Ascending aorta (tissue), 2 donors: ENCODE measurements at places on chromosomes 3 and 15.

- H3K36me3 ChIP-seq = no peaks in the 10 kb centered on the region
- H3K27ac ChIP-seq = no peak overlapping the region
- H3K4me1 ChIP-seq = no peaks in the 10 kb centered on the region
- no peak overlapping the region for H3K4me3 ChIP-seq
- DNase-seq = no peak
- no peaks in the 10 kb centered on the region for H3K27me3 ChIP-seq
Measured at GRCh38 chr3:178492491-178492890, 43.7 kb upstream of the KCNMB2 start.

DNA sequence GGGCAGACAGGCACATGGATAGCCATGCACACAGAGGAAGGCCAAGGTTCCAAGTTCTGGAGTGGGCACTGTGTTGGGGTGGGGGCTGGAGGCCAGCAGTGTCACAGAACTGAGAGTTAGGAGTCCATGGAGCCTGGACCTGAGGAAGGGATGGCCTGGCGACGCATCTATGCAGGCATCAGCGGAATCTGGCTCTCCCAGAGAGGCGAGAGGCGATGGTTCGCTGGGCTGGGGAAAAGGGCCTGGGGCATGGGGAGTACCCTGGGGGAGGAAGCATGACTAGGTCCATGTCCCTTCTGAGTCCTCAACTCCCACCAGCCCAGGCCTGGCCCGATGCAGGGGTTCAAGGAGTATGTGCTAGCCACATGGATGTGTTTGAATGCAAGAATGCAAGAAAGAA is 192.8 kb upstream of the LINGO1 start:
- no peaks in the 10 kb centered on the region for H3K36me3 ChIP-seq
- no peak overlapping the region for H3K4me3 ChIP-seq
- H3K27me3 ChIP-seq = no peaks in the 10 kb centered on the region
- no peak overlapping the region for H3K27ac ChIP-seq
- DNase-seq = no peak

GRCh38 chr3:36911990-36912804 is 32.7 kb downstream of the TRANK1 start:
- DNase-seq = no peak
- H3K4me3 ChIP-seq = no peak overlapping the region
- no peaks in the 10 kb centered on the region for H3K36me3 ChIP-seq
- H3K27me3 ChIP-seq = no peaks in the 10 kb centered on the region

DNA sequence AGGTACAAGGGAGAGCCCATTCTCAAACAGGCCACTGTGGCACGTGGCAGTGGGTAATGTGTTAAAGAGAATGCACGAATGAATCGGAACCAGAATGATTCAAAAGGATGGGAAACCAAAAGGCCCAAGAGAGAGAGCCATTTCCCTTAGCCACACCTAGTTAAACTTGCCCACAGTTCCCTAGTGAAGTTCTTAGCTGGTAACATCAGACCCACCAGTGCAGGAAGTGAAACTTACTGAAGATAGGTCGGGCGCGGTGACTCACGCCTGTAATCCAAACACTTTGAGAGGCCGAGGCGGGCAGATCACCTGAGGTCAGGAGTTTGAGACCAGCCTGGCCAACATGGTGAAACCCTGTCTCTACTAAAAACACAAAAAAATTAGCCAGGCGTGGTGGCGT is 97.1 kb downstream of the MEX3B start:
- H3K4me1 ChIP-seq = peaks cover 4% of the 10 kb centered on the region
- H3K36me3 ChIP-seq = no peaks in the 10 kb centered on the region
- no peaks in the 10 kb centered on the region for H3K27me3 ChIP-seq
- no peak overlapping the region for H3K4me3 ChIP-seq

DNA sequence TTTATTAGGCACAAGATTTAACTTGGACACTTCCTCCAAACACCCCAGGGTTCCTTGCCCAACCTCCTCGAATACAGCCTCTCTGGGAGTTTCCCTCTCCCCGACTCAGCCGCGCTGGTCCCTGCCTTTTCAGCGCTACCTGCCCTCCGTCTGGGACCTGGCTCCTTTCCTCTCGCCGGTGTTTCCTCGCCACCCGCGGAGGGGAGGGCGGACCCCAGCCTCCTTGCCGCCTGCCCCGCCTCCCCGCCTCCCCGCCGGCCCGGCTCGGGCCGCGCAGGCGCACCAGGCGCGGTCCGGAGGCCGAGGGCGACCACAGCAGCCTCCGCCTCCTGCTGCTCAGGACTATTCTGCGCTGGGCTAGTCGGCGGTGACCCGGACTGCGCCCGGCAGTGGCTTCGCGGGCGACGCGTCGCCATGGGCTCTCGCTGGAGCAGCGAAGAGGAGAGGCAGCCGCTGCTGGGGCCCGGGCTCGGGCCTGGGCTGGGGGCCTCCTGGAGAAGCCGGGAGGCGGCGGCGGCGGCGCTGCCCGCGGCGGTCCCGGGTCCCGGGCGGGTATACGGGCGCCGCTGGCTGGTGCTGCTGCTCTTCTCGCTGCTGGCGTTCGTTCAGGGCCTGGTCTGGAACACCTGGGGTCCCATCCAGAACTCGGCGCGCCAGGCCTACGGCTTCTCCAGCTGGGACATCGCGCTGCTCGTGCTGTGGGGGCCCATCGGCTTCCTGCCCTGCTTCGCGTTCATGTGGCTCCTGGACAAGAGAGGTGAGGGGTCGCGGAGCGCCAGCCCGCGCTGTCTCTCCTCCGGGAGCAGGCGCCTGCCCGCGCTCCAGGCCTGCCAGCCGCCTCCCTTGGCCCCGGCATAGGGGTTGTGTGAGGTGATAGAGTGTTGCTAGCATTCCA is at the start of gene SLC49A4:
Gene SLC49A4 (plus strand): TSS at position 291 of the 895 bp plus-strand sequence. CDS start 124 bp downstream, at position 415.
- DNase-seq = peak; percentile 39
- peak within 1 kb of the TSS; percentile 96 for H3K27ac ChIP-seq
- H3K27me3 ChIP-seq = no peaks in the 10 kb centered on the region
- peak within 1 kb of the TSS; percentile 98 for H3K4me3 ChIP-seq

DNA sequence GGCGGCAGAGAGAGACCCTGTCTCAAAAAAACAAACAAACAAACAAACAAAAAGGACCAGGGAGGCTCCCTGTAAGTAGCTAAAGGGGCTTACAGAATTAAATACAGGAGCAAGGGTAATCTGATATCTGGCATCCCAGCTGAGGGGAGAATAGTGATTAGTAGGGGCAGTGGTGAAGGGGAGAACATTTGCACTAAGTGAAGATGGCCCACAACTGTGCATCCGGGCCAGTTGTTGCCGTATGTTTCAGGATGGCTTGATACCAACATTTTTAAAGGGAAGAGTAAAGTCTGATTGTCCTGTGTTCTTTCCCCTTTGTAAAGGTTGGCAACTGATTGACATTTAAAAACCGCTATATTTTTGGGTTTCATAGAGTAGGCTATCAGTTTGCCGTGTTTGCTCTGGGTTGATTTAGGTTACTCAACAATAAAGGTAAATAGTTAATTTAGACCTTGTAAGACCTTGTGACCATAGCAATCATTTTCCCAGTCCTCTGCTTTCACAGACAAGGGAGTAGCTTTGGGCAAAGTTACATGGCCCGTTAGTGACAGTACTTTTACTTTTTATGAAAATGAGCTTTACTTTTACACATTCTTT is 167.8 kb downstream of the PTPRG start:
- H3K36me3 ChIP-seq = no peaks in the 10 kb centered on the region
- H3K27ac ChIP-seq = no peak overlapping the region
- H3K4me1 ChIP-seq = peaks cover 3% of the 10 kb centered on the region
- no peak for DNase-seq
- no peaks in the 10 kb centered on the region for H3K27me3 ChIP-seq

DNA sequence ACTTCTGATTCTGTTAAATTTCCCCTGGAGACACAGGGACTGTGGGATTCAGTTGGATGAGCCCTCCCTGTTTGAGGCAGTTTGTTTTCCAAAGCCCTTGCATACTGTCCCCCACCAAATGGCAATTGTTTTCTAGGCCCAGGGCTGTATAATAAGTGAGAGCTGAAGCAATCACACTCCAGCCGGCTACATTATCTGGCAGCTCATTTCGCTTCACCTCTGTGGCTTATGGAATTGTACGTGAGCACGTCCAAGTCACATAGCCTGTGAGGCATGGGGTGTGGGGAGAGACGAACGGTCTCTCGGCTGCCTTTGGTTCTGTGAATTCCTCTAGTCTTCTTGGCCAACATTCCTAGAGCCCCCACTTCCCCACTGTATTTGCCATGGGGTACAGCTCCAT is 10.7 kb downstream of the RBP2 start:
- no peak for DNase-seq
- no peaks in the 10 kb centered on the region for H3K27me3 ChIP-seq
- no peaks in the 10 kb centered on the region for H3K4me1 ChIP-seq
- no peaks in the 10 kb centered on the region for H3K36me3 ChIP-seq
- no peak overlapping the region for H3K27ac ChIP-seq

- no peak for DNase-seq
- no peak overlapping the region for H3K4me3 ChIP-seq
- H3K4me1 ChIP-seq = no peaks in the 10 kb centered on the region
- no peaks in the 10 kb centered on the region for H3K36me3 ChIP-seq
- no peaks in the 10 kb centered on the region for H3K27me3 ChIP-seq
- no peak overlapping the region for H3K27ac ChIP-seq
Measured at GRCh38 chr3:150444371-150444770, 36.3 kb downstream of the TSC22D2 start.

- H3K27ac ChIP-seq = no peak overlapping the region
- no peak overlapping the region for H3K4me3 ChIP-seq
- no peak for DNase-seq
- H3K4me1 ChIP-seq = no peaks in the 10 kb centered on the region
- no peaks in the 10 kb centered on the region for H3K36me3 ChIP-seq
Measured at GRCh38 chr3:105170423-105170822, 196.3 kb upstream of the ALCAM start.

GRCh38 chr3:151085889-151086483 is 522 bp downstream of the MED12L start:
- no peaks in the 10 kb centered on the region for H3K36me3 ChIP-seq
- no peaks in the 10 kb centered on the region for H3K4me1 ChIP-seq
- H3K4me3 ChIP-seq = peak overlapping the region; percentile 67

GRCh38 chr15:59396211-59396610 is 23.5 kb upstream of the MYO1E start:
- no peak for DNase-seq
- no peaks in the 10 kb centered on the region for H3K36me3 ChIP-seq
- H3K4me3 ChIP-seq = no peak overlapping the region
- no peaks in the 10 kb centered on the region for H3K4me1 ChIP-seq
- no peak overlapping the region for H3K27ac ChIP-seq

DNA sequence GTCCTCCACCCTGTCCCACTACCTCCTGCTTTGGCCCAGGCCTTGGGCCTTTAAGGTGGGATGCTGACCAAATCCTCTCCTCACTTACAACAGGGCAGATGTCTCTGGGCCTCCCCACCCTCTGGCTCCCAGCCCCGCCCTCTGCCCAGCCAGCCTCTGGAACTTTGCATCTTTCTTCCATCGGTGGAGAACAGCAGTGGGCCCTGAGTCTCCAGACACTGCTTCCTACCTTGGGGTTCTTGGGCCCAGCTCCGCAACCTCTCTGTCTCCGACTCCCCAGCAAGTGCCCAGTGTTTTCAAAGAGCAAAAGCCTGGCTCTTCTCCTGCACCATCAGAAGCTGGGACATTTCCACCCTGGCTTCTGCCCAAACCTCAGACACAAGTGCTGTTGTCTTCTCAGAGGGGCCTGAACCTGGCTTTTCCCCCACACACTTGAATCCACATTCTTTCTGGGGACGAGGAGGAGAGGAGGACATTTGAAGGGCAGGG is 33.1 kb downstream of the MRAS start:
- H3K36me3 ChIP-seq = peaks cover 7% of the 10 kb centered on the region
- H3K27ac ChIP-seq = peak overlapping the region; percentile 39
- DNase-seq = no peak
- no peaks in the 10 kb centered on the region for H3K27me3 ChIP-seq

DNA sequence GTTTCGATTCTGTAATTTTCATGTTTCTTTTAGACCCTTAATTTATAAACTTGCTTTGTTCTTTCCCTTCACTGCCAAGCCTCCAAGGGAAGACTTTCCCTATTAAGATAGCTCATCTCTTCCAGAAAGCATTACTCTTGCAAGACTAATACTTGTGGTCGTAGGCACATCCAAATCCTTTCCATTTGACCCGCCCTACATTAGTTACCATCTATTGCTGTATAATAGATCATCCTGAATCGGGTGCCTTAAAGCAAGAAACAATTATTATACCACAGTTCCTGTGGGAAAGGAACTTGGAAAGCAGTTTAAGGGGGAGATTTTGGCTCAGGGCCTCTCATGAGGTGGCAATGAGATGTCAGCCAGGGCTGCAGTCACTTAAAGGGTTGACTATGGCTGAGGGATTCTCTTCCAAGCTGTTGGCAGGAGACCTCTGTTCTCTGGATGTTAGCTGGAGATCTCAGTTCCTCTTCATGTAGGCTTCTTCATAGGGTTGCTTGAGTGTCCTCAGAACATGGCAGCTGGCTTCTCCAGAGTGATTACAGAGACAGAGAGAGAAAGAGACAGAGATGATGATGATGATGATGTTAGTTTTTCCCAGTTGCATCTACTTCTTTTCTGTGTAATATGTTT is 570.4 kb upstream of the TGFBR2 start:
- no peak overlapping the region for H3K27ac ChIP-seq
- H3K27me3 ChIP-seq = no peaks in the 10 kb centered on the region
- no peak overlapping the region for H3K4me3 ChIP-seq
- no peaks in the 10 kb centered on the region for H3K36me3 ChIP-seq
- no peaks in the 10 kb centered on the region for H3K4me1 ChIP-seq
- no peak for DNase-seq

DNA sequence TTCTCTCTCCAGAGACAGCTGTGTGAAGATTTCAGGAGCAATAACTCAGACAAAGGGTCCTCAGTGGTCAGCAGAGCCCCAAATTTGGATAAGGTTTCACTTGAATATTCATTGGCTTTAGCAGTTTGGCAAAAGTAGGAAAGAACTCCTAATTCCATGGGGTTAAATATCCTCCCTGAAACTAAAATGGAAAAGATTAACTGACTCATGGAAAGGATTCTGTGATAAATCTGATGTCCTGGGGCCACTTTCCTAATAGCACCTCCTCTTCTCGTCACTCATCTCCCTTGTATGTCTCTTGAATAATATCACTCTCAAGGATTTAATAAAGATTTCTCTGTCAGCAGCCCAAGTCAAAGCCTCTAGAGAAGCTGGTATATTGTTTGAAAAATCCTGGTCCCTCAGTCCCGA is 33.3 kb upstream of the TBC1D23 start:
- no peak for DNase-seq
- no peaks in the 10 kb centered on the region for H3K36me3 ChIP-seq
- H3K4me3 ChIP-seq = no peak overlapping the region
- H3K27ac ChIP-seq = no peak overlapping the region
- H3K27me3 ChIP-seq = no peaks in the 10 kb centered on the region

DNA sequence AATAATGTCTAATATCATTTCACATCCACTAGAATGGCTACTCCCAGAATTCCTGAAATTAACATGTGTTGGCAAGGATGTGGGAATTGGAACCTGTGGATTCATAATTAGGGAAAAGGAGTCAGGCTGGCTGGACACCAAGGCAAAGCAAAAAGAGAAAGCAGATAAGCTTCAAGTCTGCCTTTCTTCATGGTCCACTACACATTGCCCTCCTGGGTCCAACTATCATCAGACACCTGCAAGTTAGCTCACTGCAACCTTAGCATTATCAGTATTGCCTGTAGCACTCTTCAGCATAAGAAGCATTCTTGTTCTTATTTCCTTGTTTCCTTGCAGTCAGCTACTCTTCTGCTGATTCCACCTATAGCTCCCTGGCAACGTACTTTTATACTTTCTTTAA is 124.3 kb downstream of the ZNF280D start:
- H3K27ac ChIP-seq = no peak overlapping the region
- DNase-seq = no peak
- H3K27me3 ChIP-seq = no peaks in the 10 kb centered on the region
- H3K4me3 ChIP-seq = no peak overlapping the region
- no peaks in the 10 kb centered on the region for H3K4me1 ChIP-seq
